NCI-H2029 treated with DMSO at 0.1 percent for 48 hours (cell line): ENCODE measurements at places on chromosomes 4 and X.

- DNase-seq, result peak; percentile 85
These were observed 11.2 kb upstream of the PDGFRA start for GRCh38 chr4:54217642-54218495.

DNA sequence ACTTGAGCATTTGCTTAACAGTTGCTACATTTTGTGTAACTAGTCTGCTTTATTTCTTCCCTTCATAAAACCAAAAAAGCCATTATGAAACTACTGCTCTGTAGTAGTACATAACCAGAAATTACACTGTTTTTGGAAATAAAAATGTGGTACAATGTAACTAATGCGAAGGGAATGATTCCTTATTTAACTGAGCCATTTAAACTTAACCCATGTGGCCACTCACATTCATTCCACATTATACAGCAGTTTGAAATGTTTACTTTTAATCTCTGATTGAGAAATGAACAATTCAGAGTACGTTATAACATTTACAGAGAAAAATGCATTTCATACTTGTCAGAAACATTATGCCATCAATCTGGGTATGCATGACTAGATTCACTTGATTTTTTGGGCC is 94.2 kb downstream of the NYX start:
- no peak for DNase-seq

DNA sequence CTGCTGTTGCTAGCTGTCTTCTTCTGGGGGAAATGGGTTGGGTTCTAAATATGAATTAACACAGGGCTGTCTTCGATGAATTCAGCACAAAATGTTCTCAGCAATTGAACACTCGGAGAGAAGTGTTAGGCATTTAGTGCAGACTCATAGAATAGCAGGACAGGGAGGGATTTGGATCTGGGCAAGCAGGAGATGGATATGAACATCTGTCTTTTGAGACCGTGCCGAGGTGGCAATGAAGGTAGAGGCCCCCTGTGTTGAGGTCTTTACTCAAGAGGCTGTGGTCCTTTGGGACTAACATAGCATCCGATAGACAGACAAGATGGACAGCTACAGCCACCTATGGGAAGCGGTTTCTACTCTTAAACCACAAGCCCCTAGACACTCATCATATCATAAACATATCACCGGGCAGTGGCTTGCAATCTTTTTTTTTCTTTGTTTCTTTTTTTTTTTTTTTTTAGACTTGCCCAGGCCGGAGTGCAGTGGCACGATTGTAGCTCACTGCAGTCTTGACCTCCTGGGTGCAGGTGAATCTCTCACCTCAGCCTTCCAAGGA is 6.7 kb downstream of the CD99 start:
- no peak for DNase-seq

GRCh38 chr4:105092356-105092755 is 54.3 kb upstream of the TET2 start:
- peak; percentile 19 for DNase-seq

DNA sequence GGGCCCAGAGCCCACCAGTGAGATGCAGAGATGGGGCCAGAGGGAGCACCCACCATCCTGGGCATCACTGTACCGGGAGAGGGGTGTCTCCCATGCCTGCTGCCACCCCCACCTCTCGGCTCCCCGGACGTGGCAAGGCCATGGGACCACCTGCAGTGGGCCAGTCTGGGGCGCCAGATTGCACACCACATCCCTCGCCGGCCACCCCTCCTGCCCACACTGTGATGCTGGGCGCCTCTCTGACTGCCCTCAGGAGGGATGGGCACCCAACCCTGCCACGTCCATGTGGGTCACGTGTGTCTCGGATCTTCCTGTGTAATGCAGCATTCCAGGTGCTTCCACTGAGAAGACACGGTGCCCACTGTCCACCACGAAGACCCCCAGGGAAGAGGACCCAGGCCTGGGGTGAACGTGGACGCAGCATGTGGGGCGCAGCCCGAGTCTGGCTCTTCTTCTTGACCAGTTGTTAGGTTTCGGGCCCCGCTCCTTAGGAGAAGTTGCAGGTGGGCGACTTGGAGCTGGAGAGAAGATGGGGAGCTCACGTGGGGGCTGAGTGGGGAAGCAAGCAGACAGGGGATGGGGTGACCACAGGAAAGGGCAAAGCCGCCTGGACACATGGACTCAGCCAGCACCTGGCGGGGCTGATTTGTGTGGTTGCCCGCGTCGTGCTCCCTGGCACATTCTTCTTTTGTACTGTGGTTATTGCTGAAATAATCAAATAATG is 47.7 kb downstream of the ZFYVE28 start:
- DNase-seq, result no peak

GRCh38 chr4:170198747-170199146 is 109.0 kb upstream of the AADAT start:
- DNase-seq, result no peak

GRCh38 chrX:7926501-7926900 is 712 bp downstream of the PNPLA4 start:
- DNase-seq, result no peak

GRCh38 chr4:64157397-64157796 is 251.9 kb downstream of the TECRL start:
- no peak for DNase-seq

DNA sequence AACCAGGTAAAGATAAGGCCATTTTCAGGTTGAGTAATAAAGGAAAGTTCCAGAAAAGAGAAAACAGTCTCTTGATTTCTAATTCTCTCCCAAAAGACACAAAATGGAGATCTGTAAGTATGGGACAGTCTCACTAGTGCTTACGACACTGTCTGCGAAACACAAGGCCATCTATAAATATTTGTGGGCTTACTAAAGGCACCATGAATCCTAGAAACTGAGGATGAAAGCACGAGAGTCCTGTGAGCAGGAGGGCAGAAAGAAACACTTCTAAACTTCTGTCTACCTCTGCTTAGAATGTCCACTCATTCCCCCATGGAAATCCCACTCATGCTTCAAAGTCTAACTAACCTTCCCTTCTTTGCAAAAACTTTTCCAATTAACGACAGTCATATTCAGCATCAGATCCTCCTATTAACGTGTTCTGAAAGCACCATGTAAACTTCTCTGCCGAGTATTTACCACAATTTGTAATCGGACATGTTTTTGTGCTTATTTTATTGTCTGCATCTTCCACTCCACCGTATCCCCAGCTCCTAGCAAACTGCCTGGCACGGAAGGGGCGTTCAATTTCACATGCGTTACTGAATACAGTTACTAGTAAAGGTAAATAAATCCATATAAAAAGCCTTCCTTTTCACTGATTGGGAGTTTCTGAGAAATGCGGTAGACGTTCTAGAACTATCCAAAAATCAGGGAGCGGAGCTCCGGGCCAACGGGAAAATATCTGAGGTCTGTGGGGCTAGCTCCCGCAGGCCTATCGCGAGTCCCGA is 665 bp downstream of the PSMD10 start:
- no peak for DNase-seq

- DNase-seq, result no peak
These were observed 18.3 kb upstream of the HHIP start for GRCh38 chr4:144627663-144628076.

- no peak for DNase-seq
These were observed 235.4 kb downstream of the SPRY1 start for GRCh38 chr4:123631786-123632692.

DNA sequence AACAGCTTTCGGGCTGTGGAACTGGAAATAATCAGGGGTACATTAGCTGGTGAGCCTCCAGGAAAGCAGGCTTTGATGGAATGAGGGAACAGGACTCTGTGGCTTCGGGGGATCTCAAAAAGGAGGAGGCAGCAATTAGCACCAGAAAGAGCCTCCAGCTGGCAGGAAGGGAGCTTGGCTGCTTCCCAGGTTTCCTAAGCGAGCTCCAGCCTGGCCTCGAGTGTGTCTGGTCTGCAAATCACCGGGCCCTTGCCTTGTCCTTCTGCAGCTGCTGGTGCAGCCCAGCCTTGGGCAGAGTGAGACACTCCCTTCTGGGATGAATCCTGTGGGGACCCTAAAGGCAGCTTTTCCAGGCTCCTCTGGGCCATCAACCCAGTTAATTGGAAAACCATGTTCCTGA is 10.7 kb upstream of the PDHA1 start:
- no peak for DNase-seq

DNA sequence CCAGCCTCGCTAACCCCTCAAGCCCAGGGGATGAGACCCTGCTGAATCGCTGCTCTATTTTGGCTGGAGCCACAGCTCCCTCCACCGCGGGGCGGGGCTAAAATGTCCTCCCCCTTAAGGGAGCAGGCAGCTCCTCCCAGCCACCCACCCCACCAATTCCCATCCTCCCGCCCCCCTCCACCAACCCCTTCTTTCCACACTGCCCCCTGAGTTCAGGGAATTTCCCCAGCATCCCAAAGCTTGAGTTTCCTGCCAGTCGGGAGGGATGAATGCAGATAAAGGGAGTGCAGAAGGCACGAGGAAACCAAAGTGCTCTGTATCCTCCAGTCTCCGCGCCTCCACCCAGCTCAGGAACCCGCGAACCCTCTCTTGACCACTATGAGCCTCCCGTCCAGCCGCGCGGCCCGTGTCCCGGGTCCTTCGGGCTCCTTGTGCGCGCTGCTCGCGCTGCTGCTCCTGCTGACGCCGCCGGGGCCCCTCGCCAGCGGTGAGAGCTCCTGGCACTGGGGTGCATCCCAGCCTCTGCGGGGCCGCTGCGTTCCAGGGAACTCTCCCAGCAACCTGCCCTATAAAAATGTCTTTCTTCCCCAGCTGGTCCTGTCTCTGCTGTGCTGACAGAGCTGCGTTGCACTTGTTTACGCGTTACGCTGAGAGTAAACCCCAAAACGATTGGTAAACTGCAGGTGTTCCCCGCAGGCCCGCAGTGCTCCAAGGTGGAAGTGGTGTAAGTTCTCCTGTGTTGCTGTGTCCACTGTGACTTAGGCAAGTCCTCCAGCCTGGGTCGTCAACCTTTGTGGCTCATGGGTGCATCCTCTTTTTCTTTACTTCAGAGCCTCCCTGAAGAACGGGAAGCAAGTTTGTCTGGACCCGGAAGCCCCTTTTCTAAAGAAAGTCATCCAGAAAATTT is at the start of gene CXCL6:
TSS of gene CXCL6 (plus strand) at position 306 of the 907 bp plus-strand sequence. CDS start at position 379, 73 bp downstream.
- no peak for DNase-seq

GRCh38 chrX:136318895-136319597 is 18.3 kb downstream of the ADGRG4 start:
- DNase-seq, result no peak
